ENCODE measurements at places on chromosomes 5 and 9.

DNA sequence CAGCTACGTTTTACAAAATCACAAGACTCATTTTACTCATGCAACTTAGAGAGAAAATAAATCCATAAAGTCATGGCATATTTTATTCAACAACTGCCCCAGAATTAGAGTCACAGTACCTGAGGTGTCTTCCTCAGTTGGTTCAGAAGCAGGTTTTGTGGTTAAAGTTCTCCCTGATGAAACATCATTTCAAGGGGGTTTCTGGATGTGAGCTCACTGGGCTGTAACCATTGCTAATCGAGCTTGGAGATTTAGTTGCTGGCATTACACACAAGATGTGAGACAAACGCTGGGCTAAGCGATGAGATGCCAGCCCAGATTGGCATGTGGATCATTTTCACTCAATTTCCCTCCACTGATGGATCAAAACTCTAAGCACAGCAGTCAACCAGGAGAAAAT lies 131.3 kb downstream of the PRELID2 start:
- no peak for DNase-seq

GRCh38 chr9:93318480-93318879 lies 133.0 kb upstream of the FAM120A start:
- no peak for DNase-seq

DNA sequence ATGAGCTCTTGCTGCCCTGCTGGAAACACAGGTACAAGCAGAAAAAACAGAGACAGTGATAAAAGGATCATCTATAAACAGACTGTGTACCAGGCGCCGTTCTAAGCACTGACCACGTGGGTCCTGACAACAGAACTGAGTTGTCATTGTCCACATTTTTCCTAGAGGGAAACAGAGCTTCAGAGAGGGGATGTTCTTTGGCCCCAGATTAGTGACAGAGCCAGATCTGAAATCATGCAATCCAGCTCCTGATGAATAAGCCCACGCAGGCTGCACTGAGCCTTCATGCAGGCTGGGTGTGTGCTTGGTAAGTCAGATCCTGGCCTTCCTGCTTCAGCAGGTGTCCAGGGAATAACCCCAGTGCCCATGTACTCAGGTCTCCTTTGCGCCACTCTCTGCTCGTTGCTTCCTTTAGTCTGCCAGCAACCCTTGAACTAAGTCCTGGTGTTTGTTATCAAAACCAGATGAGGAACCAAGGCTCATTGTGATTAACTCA lies 22.8 kb upstream of the TCF7 start:
- no peak for DNase-seq

- peak; percentile 96 for DNase-seq
Measured at GRCh38 chr9:114499528-114499927, 5.7 kb downstream of the WHRN start.

DNA sequence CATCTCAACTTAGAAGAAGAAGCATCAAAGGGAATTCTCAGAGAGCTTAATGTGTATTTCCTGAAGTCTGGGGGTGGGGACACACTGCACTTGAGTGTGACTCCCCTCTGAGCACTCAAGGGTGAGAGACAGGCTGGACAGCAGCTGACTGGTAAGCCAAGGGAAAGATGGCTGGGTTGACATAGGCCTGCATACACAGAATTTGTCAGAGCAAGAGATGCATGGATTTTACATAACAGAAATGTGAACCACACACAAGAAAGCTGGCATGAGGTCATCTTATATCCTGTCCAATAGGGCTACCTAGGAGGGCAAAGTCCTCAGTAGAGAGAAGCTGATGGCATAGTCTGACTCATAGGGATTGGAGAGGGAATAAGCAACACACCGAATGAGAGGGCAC lies 114.3 kb upstream of the EPB41L4A start:
- no peak for DNase-seq

- DNase-seq: no peak
Measured at GRCh38 chr5:115271295-115272050, 8.8 kb upstream of the PGGT1B start.
